ENCODE measurements at places on chromosomes 7 and 10.

DNA sequence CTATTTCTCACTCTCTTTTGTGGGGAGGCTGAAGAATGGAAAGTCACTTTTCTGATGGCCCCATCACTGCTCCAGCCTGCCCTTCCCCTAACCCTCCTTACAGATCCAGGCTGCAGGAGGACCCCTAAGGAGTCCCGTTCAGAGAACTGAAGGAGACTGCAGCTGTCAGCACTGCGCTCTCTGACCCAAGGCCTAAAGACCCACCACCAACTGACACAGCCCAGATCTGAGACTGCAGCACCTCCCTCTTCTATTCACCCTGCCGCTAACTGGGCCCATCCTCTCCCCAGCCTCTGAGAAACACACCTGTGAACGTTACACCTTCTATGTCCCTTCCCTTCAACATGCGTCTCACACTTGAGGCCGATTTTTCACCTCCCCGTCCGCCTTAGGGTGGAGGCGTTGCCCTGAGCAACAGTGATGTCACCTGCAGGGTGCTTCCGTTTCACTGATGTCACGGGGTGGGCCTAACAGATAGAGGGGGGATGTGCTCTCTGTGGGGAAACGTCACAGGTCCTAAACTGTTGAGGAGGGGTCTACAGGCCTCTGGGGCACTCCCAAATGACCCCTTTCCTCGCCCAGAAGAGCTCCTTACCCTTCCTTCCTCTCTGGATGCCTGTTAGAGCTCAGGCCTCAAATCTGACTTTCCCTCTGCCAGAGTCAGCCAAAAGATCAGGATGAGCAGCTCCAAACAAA, 5.1 kb downstream of the ITPRIP start:
- no peak for DNase-seq

DNA sequence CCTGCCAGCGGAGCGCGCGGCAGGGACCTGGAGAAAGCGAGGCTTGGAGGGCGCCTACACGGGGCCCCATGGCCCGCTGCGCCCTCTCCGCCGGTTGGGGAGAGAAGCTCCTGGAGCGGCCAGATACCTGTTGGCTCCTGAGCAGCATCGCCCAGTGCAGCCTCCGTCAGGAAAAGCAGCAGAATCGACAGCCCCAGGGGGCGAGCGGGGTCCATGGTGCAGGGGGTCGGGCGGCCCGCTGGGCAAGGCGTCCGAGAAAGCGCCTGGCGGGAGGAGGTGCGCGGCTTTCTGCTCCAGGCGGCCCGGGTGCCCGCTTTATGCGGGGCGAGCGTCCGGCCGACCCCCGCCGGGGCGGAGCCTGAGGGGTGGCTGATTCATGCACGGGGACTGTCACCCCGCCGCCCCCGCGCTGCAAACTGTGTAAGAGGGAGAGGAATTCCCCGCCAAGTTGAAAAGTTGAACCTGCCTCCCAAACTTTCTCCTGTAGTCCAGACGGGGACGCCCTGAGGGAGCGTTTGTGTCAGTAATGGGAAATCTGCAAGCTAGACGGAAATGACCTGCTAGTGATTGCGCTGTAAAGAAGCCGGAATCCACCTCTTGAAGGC, at the start of gene TFPI2:
Gene TFPI2 (minus strand): TSS at position 290 of the 605 bp plus-strand sequence. CDS start 75 bp downstream, at position 215.
- no peak for DNase-seq

DNA sequence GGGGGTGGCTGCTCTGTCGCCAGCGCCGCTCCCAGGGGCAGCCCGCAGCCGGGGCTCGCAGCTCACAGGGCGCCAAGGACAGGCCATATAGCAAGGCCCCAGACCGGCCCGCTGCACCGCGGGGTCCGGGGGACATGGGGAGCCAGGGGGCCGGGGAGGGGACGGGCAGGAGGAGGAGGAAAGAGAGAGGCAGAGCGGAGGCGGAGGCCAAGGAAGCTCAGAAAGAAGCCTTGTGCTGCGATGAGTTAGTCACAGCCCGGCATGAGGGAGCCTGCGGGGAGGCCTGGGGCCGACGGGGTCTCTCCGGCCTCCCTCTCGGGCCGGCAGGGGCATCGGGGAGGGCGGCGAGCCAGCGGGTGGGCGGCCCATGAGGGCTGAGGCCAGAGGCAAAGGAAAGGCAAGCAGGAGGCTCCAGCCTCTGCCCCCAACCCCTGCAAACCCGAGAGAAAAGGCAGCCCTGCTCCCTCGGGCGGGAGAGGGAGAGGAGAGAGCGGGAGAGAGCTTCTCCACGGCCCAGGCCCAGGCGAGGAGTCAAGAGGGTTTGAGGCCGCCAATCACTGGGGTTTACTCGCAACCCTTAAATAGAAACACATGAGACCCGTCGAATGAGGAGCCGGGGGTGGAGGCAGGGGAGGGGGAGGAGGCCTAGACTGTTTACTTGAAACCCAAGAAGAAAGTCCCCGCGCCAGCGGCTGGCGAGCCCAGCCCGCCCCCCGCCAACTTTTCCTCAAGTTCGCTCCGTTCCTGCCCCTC, 167.9 kb downstream of the NEURL1 start:
- peak; percentile 75 for DNase-seq

DNA sequence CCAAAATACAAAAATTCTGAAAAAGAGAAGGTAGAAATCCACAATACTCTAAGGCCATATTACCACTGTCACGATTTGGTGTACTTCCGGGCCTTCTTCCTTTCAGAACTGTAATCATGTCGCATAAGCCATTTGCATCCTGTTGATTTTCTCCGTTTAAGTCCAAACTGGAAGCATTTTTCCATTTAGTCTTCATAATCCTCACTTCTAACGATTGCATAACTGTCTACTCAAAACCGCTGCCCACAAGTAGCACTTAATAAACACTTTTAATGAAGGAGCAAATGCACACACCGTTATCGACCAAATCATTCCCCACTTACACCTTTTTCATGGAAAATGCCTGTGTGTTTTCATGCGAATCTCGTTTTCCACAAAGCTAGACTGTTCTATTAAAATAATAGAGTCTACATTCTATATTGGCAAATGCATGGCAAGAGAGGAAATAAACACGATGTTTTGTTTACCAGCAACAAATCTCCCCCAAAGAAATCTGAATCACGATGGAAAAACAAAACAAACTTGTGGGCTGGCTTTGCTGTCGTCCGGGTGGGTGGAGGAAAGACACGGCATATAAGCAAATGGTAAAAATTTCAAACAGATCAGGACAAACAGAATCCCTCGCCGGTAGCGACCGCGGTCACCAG, 1.0 kb downstream of the ATE1 start:
- DNase-seq: peak; percentile 48

GRCh38 chr10:13271552-13272163, 28.2 kb downstream of the PHYH start:
- DNase-seq: peak; percentile 27

- DNase-seq: peak; percentile 93
Measured at GRCh38 chr10:124742413-124743190, 1.6 kb downstream of the FAM53B start.

DNA sequence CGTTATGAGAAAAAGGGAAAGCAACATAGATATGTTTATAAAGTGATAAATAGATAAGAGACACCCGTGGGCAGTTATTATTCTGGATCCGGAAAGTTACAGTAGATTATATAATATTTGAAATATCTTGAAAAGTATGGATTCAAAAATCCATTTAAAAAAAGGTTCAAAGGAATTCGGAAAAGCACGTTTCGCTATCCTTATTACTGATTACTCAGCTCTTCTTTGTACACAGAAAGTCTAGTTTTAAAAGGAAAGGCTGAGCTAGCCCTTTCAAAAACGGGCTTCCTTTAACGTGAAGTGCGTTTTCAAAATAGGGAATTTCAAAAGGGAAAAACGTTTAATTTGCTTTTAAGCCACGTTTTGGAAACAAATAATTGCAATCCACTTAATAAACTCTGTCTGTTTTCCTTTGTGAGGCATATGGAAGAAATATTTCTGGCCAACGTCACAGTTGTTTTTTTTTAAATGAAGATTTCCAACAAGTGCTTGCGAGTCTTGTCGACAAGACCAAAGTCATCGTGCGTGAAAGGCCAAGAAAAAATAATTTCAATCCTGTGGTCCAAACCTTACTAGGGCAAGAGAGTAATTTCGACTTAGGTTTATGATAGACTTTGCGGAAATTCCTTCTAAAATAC, 2.2 kb upstream of the SKIDA1 start:
- DNase-seq: peak; percentile 67

- DNase-seq: no peak
Measured at GRCh38 chr10:5589011-5589660, 64.4 kb downstream of the CALML3 start.

DNA sequence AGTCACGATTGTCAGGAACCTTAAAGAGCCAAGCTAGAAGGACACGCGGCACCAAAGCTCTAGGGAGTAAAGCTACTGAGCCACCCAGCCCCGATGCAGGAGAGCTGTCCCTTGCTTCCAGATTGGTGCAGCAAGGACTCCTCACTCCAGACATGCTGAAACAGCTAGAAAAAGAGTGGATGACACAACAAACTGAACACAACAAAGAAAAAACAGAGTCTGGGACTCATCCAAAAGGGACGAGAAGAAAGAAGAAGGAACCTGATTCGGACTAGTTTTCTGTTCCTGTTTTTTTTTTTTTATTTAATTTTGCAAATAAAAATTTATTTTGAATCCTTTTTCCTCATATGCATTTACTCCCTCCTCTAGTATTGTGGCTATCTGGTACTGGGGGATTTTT, 11.4 kb upstream of the HKDC1 start:
- DNase-seq: no peak

GRCh38 chr10:14549496-14549895, 218.8 kb upstream of the FRMD4A start:
- no peak for DNase-seq

All from cerebellar cortex (tissue), 1 donor.